Bone marrow (tissue), 2 donors: ENCODE measurements at places on chromosomes 1 and 21.

DNA sequence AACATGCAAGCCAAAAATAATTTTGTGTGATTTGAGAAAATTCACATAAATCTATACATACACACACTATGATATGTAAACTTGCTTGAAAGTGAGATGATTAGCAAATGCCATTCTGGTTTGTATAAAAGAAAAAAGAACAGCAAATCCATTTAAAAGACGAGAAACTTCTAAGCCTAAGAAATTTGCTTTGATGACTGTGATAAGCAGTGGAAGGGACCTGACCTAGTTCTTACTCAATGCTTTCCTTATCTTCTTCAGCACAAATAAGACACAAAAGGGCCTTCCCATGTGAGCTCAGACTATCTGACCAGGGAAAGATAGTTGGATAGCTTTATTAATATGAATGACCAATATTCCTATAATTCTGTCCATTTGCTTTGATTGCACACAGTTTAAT lies 25.3 kb upstream of the NMNAT2 start:
- no peak for DNase-seq

GRCh38 chr1:178126741-178127185 lies 32.9 kb downstream of the RASAL2 start:
- no peak for DNase-seq

DNA sequence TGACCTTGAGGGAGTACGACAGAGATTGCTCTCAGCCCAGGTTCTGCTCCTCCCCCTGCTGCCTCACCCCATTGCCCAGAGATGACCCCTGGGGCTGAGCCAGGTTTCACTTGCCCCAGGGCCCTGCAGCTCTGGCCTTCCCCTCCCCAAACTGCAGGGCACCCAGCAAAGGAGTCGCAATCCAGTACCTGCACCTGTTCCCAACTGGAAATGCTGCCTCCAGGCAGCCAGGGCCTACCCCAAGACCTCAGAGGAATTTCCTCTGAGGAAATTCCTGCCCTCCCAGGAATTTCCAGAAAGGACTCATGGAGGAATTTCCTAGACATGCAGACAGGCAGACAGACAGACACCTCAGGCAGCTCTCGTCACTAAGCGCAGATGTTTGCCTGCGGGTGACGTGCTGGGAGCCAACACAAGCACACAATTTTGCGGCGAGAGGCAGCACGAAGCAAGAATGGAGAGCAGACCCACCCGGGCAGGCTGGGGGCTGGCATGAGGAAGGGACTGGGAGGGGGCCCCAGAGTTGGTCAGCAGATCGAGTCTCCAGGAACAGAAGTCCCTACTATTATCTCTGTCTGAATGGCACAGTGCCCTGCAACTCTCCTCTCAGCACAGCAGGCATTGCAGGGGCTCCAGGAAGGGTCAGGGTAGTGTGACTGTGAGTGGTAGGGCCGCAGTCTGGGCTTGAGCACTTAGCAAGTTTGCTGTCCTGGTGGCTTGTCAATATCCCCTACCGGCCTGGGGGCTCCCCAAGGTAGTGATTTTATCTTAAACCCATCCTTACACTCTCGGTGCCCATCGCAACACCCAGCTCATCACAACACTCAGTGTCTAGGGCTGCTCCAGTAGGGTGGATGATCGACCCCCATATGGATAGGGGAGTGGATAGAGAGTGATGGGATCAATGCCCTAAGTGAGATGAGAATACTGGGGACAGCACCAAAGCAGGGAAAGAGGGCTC lies 2.9 kb upstream of the EFNA1 start:
- DNase-seq, result no peak

GRCh38 chr1:15848143-15848928 lies 829 bp downstream of the SPEN start:
- DNase-seq, result no peak

- no peak for DNase-seq
Observed at GRCh38 chr21:29053656-29054055, 19.8 kb downstream of the CCT8 start.

- DNase-seq, result no peak
Observed at GRCh38 chr1:78126506-78126905, 80.7 kb downstream of the GIPC2 start.

GRCh38 chr1:226027538-226028217 lies 28.5 kb upstream of the SDE2 start:
- no peak for DNase-seq

- no peak for DNase-seq
Observed at GRCh38 chr1:176243746-176244145, 36.7 kb upstream of the COP1 start.

GRCh38 chr1:58754073-58754613 lies 29.7 kb downstream of the JUN start:
- no peak for DNase-seq

- peak; percentile 53 for DNase-seq
Observed at GRCh38 chr1:158649052-158649451, 37.5 kb downstream of the SPTA1 start.

- DNase-seq, result no peak
Observed at GRCh38 chr1:11498956-11499594, 20.1 kb downstream of the DISP3 start.

DNA sequence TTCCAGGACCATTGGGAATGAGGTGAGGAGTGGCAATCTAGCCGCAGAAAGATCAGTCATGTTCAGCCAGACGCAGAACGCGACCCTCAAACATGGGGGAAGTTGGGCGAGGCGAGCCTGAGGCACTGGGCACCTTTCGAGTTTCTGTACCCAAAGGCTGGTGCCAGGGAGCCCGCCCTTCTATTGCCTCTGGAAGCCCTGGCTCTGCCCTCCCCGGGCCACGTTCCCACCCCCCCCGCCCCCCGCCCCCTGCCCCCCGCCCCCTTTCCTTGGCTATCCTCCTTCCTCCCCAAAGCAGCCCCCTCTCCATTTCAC lies 2.2 kb upstream of the ZBTB7B start:
- no peak for DNase-seq

DNA sequence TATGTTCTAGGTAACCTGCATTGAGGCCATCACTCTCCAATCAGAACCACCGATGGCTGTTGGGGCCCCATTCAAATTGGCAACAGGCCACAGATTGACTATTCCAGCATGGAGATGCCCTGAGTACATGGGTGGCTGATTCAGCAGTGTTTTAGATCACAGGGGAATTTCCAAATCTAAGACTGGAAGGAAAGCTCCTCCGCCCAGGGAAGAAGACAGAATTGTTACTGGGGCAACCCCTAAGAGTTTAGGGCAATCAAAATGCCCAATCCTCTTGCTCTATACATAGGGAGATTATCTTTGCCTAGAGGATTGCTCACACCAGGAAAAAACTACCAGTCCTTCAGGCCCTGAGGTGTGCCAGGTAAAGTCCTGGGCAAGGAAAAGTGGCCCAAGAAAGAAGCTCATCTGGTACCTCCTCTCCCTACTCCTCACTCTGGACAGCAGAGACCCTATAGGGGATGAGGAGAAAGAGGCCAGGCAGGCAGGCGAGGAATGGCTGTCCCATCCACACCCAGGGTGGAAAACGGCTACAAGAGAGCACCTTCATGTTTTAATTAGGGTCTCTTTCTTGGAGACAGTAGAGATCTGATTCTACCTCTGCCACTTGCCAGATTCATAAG lies 5.8 kb downstream of the S100A8 start:
- DNase-seq, result no peak

GRCh38 chr1:29924017-29924431 lies 687.7 kb downstream of the PTPRU start:
- no peak for DNase-seq
